GM12864 (cell line): ENCODE measurements at places on chromosomes 5 and 9.
A peak's percentile ranks its signal among the peaks of the same experiment; 100 is the strongest.

- no peak for DNase-seq
These were observed 45.0 kb downstream of the SAXO1 start for GRCh38 chr9:18988003-18988402.

DNA sequence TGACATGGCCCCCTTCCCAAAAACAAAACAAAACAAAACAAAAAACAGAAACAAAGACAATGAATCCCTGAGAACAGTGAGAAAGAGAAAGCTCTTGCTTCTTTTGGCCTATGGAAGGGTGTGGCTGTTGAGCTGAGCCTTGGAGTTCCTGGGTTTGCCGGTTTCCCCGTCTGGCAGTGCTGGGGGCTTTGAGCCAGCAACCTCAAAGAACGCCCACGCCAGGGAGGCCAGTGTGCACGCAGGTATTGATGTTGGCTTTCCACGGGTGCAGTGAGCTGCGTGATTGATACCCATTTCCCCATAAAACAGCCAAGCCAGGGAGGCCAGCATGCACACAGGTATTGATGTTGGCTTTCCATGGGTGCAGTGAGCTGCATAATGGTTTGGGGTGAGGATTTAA is 8.3 kb upstream of the LCN1 start:
- DNase-seq, result no peak

GRCh38 chr5:62596096-62596495 is 17.5 kb downstream of the LRRC70 start:
- no peak for DNase-seq

- DNase-seq, result no peak
These were observed 41.2 kb upstream of the CTSL start for GRCh38 chr9:87684627-87685219.

DNA sequence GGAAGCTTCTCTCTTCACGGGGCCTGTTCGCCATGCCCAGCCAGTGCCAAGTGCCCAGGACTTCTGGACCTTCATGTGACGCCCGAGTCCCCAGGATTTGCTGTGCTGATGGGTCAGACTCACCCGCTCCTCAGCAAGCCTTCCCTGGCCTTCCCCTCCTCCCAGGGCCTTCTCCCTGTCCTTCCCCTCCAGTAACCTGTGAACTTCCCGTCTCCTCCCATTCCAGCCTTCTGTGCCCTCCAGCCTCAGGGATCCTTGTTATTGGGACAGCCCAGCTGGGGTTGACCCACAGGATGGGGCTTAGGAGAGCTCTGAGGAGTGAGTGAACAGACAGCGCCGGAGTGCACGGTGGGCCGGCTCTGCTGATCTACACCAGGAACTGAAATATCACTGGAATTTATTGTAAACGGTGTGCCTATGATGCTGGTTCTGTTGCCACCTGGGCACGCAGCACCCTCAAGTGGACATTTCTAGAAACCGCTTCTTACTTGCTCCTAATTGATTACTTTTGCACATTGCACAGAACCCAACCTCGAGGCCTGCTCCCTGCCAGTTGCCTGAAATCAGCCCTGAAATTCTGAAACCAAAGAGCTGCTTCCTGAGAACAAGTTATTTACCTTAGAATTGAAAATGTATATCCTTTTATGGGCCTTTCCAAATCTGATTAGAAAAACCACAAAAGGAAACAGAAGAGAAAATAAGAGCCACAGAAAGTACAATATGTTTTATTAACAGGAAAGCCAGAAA is 1.5 kb downstream of the SPAAR start:
- DNase-seq, result no peak

DNA sequence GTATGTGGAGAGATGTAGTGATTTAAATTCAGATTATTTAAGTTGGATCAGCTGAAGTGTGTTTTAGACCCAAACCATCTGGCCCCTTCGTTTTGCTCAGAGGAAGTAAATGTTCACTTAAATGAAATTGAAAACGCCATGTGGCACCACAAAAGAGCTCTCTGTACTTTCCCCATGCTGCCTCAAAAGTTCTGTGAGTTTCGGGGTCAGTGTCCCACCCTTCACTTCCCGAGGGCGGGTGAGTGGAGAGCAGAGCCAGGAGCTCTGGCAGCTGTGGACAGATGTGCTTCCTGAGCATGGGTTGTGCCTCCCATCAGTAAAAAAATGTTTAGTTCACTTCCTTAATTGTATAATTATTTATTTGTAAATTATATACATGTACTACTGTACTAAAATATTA is 48.4 kb downstream of the PSD2 start:
- DNase-seq, result no peak

- DNase-seq, result no peak
These were observed 51.2 kb upstream of the ZNF366 start for GRCh38 chr5:72558383-72558782.

- no peak for DNase-seq
These were observed 8.9 kb downstream of the CERCAM start for GRCh38 chr9:128429513-128430086.

DNA sequence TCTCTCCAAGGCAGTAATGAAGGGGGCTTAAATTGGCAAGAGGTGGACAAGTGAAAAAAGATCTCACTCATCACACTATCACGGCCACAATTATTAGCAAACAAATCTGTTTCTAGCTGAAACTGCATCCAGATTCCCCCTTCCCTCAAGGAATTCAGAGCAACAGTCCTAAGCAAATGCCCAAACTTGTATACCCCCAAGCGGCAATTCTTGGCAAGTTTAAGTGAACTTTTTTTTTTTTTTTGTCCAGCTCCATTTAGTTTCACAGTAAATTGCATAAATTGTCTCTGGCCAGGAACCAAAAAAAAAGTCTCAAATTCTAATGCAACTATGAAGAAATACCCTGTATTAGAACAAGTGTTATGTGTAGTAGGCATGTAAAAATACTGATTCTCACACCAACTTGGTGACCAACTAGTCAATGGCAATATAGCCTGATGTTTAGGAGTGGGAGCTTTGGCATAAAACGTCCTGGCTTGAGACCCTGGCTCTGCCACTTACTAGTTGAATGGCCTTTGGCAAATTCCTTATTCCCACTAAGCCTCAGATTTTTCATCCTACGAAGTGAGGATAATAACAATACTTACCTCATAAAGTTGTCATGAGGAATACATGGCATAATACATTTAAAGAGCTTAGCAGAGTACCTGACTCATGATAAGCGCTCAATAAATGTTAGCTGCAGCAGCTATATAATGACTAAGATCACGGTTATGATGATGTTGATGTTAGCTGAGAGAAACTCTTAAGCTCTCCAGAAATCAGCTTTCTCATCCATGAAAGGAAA is 193.2 kb downstream of the ADAMTSL1 start:
- DNase-seq, result no peak

GRCh38 chr5:135036405-135036804 is 2.4 kb upstream of the PITX1 start:
- DNase-seq, result no peak

- no peak for DNase-seq
These were observed 10.7 kb downstream of the SLC35A4 start for GRCh38 chr5:140575309-140575708.

DNA sequence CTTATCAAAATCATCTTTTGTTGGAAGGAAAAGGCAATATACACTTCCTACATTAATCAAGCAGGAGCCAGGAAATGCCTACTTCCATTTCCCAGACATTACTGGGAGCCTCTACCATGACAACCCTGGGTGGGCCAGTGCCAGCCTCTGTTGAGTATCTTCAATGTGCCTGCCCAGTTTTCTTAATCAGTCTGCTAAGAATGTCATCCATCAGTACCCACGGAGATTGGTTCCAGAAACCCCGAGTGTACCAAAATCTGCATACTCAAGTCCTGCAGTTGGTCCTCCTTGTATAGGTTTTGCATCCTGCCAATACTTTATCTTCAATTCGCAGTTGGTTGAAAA is 82.4 kb downstream of the MARCHF3 start:
- DNase-seq, result no peak

GRCh38 chr9:32292611-32293010 is 91.8 kb upstream of the ACO1 start:
- DNase-seq, result no peak

DNA sequence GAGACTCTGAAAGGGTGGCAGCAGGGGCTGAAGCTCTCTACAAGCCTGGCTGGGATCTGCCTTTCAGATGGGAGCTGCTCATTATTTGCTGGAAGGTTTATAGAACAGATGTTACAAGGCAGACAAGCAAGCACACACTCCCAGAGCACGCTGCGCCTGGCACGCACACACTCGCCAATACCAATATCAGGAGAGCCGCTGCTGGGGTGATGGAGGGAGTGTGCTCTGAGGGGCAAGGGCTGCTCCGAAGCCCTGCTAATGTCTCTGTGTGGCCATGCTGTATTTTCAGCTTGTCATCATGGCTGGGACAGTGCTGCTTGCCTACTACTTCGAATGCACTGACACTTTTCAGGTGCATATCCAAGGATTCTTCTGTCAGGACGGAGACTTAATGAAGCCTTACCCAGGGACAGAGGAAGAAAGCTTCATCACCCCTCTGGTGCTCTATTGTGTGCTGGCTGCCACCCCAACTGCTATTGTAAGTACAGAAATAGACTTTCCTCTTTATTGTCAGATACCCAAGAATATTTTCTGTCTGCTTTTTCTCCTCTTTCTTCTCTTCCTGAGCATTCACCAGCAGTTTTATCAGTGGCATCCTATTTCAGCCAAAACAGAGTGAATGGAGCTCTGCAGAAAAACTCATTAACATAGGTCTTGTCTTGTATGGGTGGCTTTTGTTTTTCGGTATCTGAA is 115.1 kb downstream of the BAAT start:
- no peak for DNase-seq

DNA sequence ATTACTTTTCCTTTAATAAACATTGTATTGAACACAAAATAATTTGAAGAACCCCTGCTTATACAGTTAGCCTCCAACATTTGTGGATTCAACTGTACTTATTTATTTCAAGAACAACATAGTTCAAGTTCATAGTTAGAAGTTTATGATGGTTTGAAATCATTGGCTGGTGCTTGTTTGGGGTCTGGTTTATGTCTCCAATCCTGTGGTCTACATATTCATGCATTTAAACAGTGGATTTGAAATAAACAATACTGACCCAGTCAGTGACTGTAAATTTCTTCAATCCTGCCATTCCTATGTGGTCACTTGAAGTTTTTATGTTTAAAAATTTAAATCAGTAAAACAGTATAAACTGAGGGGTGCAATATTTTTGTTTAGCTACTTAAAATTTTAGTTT is 145.1 kb upstream of the TRPC7 start:
- DNase-seq, result no peak

- DNase-seq, result no peak
These were observed 21.8 kb downstream of the LURAP1L start for GRCh38 chr9:12796601-12797000.

GRCh38 chr9:36963346-36963745 is 70.7 kb downstream of the PAX5 start:
- DNase-seq, result no peak

GRCh38 chr9:100134731-100135130 is 35.7 kb downstream of the INVS start:
- no peak for DNase-seq

DNA sequence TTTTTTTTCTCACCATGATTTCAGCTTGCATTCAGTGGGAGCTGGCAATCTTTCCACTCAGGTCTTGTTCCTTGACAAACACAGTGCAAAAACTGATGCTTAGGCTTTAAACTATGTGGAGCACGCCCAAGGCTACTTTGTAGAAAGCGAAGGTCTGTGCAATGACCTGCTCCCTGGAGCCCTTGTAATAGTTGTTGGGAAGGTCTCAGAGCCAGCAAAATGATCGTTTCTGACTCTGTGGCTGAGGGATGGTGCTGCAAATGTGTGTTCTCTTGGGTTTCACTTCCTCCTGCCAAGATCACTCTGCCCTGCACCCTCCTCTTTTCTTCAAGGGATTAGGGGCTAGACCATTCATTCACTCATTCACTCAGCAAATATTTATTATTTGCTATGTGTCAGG is 249.7 kb upstream of the MAP3K1 start:
- peak; percentile 15 for DNase-seq

GRCh38 chr5:82332886-82333615 is 54.9 kb upstream of the RPS23 start:
- DNase-seq, result no peak

DNA sequence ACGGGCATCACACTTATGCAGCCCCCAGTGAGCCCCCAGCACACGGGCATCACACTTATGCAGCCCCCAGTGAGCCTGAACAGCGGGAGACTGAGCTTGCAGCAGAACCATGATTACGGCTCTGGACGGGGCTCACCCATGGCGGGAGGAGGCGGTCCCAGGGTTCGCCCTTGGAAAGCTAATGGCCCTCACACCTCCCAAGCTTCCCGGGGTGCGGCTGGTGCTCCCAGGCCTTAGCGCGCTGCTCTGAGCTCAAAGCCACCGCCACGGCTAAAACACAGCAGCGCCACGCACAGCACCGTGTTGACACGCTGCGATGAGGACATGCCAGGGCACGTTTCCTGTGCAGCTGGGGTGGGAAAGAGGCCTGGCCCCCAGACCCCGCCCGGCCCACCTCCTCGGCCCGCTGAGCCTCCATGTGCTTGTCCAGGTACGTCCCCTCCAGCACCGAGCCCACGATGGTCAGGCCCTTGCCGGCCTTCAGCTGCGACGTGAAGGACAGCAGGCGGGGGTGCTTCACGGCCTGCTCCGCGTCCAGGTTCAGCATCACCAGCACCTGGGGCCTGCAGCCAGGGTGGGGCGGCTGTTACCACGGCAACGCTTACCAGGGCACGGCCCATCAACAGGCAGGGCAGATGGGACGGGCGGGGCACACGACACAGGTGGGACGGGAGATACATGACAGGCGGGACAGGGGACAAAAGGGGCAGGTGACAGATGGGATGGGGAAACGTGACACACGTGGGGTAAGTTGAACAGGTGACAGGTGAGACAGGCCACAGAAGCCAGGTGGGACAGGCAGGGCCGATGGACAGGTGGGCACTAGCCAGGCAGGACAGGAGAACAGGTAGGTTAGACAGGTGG is 38.4 kb downstream of the SLC12A7 start:
- no peak for DNase-seq

DNA sequence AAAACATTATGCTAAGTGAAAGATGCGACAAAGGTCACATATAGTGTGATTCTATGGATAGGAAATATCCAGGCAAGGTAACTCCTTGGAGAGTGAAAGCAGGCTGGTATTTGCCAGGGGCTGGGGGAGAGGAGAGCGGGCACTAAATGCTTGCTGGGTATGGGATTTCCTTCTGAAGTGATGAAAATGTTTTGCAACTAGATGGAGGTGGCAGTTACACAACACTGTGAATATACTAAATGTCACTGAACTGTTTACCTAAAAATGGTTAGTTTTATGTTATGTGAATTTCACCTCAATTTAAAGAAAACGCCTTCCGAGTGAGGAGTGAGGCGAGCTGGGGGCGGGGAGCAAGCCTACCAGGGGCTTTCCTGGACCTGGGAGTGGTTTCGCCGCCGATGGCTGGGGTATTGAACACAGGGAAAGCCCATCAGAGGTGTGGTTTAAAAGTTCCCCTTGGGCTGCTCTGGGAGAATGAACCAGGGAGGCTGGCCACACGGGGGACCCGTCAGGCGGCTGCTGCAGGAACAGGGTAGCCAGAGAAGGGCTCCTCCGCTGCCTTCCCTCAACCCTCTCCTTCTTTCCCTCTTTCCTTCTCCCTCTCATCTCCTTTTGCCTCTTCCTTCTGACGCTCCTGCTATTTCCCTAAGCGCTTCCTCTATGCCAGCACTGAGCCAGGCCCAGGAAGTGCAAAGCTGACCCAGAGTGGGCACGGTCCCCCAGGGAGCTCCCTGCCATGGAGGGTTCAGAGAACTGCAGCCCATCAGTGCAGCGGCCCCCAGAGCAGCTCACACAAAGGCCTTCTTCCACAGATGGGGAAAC is 4.9 kb downstream of the AKNA start:
- no peak for DNase-seq
